GM12864 (cell line): ENCODE measurements at places on chromosomes 12 and 14.

- DNase-seq = no peak
Observed at GRCh38 chr12:75854681-75855309, 176.8 kb downstream of the PHLDA1 start.

DNA sequence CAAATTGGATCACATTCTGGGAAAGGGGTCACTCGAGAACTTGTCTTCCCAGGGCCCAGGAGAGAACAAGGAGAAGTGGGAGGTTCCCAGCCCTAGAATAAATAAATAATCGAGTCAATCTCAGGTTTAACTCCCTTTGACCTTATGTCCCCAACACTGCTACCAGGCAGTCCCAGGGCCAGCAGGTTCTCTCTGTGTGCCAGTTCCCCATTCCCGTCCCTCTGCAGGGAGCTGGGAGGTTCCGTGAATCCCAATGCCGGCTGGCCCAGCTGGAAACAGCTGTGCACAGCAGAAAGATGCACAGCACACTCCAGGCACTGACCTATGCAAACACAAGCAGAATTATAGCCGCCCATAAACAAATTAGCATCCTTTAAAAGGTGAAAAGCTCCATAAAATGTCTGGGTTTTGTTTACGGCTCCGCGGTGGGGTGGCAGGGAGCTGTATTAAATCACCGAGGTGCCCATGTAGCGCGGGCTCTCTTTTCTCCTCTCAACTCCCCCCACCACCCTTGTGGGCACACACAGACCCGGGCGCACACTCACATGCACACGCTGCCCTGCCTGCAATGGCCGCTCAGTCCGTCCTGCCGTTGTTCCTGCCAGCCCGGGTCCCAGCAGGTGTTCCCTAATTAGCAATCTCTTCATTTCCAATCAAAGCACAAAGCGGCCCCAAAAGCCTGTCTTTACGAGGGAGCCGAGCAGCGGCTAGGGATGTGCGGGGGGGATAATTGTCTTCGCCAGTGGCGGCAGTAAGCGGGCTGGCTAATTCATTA is 46.6 kb upstream of the ESRRB start:
- DNase-seq = no peak

DNA sequence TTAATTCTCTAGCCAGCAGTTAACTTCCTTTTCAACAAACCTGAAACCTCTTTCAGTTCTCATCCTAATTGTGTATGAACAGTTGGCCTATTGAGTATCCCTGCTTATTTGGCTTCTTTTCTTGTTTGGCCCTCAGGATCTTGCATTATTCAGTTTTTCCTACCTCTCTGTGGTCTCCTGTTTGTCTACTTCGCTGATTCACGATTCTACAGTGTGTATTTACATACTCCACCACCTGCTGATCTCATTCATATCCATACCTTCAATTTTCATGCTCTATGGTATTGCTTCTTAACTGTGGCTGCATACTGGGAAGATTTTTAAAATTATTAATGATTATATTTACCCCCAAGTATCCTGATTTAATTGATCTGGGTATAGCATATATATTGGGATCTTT is 56.4 kb downstream of the RASSF9 start:
- DNase-seq = no peak

DNA sequence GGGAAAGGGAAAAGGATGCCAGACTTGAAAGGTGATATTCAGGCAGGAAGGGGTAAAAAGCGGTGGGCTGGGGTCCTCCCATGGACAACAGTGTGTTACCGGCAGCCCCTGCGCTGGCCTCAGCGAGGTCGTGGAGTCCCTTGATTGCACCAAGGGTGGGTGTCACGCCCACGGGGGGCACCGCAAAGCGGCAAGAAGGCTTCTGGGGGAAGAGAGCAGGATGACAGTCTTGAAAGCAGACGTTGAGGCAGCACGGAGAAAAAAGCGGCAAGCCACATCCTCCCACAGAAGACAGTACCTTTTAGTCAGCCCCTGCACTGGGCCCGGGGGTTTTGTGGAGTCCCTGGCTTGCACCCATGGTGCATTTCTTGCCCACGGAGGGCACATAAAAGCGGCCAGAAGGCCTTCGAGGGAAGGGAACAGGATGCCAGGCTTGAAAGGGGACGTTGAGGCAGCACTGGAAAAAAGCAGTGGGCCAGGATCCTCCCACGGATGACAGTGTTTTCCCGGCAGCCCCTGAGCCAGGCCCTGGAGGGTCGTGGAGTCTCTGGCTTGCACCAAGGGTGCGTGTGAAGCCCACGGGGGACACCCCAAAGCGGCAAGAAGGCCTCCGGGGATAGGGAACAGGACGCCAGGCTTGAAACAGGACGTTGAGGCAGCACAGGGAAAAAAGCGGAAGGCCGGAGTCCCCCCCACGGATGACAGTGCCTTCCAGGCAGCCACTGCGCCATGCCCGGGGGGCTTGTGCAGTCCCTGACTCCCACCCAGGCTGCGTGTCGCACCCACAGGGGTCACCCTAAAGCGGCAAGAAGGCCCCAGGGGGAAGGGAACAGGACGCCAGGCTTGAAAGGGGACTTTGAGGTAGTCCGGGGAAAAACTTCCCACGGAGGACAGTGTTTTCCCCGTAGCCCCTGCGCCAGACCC is 162.2 kb upstream of the ALG10B start:
- DNase-seq = no peak

DNA sequence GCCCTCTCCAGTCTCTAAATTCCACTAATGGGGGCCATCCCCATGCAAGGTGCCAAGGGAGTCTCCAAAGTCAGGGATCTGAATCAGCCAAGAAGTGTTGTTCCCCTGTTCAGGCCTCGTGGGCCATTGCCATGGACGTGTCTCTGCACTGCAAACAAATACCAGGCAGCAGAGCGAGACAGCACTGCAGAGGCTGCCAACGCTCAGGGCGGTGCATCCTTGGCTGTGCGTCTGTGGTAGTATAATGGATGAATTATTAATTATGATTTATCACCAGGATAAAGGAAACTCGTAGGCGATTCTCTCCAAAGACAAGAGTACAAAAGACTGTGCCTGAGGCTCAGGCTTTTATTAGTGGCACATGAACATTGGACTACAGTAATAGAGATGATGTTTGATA is 122.3 kb upstream of the NTF3 start:
- no peak for DNase-seq

DNA sequence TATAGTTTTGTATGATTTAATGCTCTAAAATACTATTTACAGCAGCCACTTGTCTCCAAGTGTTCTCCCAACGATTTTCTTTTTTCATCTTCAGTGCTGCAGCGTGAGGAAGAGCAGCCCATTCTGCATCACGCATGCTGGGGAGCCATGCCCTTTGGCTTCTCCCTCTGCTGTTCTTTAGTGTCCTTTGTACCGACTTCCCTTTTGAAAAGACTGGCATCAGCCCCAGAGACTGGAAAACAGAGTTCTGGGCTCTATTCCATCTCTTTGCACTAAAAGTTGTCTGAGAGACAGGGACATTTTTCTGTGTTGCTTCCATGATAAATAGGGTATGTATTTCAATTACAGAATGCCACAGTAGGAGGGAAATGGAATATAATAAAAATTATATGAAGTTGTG is 105.1 kb downstream of the RERG start:
- no peak for DNase-seq

DNA sequence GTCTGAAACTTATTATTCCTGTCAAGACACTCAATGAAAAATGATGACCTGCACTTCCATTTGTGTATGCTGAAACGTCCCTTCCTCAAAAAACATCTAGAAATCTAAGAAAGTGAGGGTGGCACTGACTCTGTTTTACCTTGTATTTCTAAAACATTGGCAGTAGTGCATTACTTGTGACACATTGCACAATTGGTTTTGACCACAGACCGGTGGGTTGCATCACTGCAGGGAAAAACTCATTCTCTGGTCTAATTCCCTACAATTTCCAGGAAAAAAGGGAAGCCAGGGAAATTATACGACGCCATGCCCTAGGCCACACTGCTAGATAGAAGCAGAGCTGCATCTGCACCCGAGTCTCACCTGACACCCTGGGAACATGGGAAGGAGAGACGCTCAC is 156.7 kb downstream of the NTF3 start:
- DNase-seq = no peak

DNA sequence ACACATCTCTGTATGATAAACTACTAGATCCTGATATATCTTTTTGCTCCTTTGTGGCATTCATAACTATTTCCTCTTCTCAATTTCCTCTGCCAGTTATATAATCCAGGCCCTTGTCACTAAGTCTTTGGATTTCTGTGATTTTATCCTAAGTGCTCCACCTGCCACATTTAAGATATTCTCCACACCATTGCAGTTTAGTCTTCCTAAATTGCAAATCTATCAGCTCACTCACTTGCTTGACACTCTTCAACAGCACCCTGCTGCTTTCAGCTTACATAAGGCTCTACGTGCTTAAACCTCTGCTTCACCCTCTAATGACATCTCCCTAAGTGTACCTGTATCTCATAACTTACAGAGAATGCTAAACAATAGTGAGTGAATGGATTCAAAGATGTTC is 1032.2 kb upstream of the SEL1L start:
- no peak for DNase-seq

- no peak for DNase-seq
Observed at GRCh38 chr14:99157676-99158075, 114.3 kb downstream of the BCL11B start.

- DNase-seq = no peak
Observed at GRCh38 chr14:68941820-68942219, 37.3 kb downstream of the ACTN1 start.

GRCh38 chr14:95164506-95164905 is 7.2 kb upstream of the DICER1 start:
- DNase-seq = no peak

DNA sequence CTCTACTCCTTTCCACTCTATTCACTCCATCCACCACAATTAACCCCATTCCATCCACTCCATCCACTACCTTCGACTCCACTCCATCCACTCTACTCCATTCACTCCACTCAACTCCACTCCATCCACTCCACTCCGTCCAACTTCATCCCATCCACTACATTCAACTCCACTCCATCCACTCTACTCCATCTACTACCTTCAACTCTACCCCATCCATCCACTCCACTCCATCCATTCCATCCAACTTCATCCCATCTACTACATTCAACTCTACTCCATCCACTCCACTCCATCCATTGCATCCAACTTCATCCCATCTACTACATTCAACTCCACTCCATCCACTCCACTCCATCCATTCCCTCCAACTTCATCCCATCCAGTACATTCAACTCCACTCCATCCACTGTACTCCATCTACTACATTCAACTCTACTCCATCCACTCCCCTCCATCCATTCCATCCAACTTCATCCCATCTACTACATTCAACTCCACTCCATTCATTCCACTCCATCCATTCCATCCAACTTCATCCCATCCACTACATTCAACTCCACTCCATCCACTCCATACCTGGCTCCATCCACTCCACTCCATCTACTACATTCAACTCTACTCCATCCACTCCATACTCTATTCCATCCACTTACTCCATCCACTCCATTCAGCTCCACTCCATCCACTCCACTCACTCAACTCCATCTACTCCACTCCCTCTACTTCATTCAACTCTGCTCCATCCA is 16.4 kb downstream of the HNF1A start:
- no peak for DNase-seq

DNA sequence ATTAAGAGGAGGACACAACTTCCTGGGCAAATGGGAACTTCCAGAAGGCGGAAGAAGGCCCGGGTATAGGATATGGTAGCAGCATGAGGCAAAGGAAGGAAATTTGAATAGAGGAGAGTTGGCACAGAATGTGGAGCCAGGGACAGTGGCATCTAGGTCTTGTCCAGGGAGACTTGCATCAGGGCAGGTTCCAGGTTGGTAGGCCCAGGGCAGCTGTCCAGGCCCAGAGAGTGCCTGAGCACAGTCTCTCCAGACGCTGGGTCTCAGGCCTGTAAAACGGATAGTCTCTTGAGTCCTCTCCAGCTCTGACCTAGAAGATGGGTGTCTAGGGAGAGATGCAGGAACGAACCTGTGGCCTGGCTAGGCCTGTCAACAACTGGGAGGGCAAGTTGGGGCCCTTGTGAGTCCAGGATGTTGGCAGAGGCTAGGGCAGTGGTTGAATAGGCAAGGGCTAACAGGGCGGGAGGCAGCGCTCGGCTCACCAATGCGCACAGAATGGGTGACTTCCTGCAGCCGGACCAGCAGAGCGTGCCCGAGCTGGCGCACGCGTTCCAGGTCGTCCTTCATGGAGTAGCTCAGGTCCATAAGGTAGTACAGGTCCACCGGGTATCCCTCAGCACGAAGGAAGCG is 9.9 kb downstream of the ITGB7 start:
- DNase-seq = no peak

DNA sequence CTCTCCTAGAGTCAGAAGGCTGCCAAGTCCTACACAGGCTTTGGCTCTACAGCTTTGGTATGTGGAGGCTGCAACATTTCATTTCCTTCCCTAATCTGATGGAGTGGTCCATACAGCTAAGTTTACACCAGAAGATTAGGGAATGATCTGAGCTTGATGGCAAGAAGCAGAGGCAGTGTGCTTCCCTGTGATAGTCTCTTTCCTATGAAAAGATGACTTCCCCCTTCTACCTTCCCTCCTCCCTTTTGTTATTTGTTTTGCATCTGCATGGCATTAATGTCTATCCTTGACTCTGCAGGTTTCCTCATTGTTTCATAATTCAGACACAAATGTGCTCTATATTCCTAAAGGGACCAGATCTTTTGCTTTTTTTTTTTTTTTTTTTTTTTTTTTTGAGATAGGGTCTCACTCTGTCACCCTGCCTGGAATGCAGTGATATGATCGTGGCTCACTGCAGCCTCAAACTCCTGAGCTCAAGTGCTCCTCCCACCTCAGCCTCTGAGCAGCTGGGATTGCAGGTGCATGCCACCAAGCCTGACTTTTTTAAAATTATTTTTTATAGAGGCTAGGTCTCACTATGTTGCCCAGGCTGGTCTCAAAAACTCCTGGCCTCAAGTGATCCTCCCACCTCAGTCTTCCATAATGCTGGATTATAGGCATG is 76.3 kb downstream of the GRIP1 start:
- no peak for DNase-seq

DNA sequence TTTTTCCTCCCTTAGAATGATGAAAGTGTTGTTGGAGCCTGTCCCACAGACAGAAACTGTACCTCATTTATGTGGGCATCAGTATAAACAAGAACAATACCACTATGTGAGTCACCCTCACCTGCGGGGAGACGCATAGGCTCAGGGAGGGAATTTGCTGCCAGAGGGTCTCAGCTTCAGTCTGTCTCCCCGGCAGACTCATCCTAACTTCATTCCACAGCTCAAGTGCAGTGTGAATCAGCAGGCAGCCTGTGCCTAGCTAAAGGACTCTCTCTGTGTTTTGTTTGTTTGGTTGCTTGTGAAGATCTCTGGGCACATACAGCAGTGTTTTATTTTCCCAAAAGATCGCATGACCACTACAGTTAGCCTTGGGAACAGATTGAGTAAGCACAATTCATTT is 98.9 kb downstream of the PRKCH start:
- no peak for DNase-seq

GRCh38 chr14:69572841-69573135 is 1.9 kb downstream of the CCDC177 start:
- no peak for DNase-seq
